ENCODE measurements at places on chromosomes 16 and 17.
A peak's percentile ranks its signal among the peaks of the same experiment; 100 is the strongest.

DNA sequence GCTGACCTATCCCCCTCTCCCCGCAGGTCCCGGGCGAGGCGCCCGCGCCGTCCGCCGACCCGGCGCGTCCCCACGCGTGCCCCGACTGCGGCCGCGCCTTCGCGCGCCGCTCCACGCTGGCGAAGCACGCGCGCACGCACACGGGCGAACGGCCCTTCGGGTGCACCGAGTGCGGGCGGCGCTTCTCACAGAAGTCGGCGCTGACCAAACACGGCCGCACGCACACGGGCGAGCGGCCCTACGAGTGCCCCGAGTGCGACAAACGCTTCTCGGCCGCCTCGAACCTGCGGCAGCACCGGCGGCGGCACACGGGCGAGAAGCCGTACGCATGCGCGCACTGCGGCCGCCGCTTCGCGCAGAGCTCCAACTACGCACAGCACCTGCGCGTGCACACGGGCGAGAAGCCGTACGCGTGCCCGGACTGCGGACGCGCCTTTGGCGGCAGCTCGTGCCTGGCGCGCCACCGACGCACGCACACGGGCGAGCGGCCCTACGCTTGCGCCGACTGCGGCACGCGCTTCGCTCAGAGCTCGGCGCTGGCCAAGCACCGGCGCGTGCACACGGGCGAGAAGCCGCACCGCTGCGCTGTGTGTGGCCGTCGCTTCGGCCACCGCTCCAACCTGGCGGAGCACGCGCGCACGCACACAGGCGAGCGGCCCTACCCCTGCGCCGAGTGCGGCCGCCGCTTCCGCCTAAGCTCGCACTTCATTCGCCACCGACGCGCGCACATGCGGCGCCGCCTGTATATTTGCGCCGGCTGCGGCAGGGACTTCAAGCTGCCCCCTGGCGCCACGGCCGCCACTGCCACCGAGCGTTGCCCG is 10.3 kb downstream of the ZNF771 start:
- DNase-seq: peak; percentile 96

DNA sequence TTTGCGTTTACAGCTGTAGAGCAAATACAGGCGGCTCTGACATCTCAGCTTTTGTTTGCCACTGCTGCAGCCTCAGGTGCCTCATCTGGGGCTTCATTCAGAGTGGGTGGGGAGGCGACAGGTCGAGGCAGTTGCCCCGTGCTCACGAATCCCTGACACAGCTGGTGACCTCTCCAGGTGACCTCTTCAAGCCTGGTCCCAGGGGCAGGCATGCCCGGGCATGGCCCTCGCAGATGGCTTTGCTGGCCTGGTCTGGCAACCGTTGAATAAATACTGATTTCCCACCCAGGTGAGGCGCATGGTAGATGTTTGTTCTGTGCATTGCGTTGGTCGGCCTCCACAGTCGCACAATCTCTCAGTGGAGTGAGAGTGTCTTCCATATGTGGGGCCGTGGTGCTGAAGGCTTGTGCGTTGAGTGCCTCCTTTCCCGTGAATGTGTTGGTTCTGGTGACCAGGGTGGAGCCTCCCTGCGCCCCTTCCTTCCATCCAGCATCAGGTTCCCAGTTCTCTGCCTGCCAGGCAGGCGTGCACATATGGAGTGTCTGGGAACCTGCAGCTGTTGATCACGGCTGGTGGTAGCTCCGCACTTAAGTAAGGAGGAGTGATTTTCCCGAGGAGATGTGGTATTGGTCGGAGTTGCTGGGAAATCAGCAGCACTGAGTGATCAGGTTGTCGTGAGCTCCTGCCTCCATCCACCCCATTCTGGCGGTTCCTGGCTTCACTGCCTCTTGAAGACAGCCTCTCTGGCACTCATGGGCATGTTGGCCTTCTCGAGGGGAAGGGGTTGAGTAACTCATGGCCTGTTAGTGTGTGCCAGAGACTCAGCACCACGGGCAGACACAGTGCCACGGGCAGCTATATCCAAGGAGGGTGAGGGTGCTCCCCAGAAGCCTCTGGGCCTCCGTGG is 149.7 kb downstream of the RPTOR start:
- no peak for DNase-seq

DNA sequence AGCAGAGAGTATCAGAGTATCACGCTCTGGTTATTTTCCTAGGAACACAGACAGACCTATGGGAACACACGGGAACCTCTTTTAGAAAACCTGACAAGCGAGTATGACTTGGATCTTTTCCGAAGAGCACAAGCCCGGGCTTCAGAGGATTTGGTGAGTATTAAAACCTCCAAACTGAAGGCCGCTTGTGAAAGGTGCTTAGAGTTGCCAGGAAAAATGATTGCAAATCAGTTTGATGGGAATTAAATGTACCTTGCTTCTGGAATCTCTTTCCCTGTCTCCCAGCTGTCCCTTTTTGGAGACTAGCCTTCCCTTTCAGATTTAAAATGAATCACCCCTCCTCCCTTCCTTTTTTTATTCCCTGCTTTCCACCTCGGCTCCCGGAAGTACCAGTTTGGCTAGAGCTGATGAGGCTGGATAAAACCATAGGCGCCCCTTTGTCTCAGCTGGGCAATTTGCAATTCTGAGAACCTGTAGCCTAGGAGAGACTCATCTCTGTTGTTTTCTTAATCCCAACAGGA is 27.3 kb downstream of the KAT7 start:
- DNase-seq: peak; percentile 53

GRCh38 chr17:63267846-63268245 is 178.3 kb downstream of the CYB561 start:
- no peak for DNase-seq

- no peak for DNase-seq
Measured at GRCh38 chr16:64950262-64950661, 171.6 kb downstream of the CDH11 start.

DNA sequence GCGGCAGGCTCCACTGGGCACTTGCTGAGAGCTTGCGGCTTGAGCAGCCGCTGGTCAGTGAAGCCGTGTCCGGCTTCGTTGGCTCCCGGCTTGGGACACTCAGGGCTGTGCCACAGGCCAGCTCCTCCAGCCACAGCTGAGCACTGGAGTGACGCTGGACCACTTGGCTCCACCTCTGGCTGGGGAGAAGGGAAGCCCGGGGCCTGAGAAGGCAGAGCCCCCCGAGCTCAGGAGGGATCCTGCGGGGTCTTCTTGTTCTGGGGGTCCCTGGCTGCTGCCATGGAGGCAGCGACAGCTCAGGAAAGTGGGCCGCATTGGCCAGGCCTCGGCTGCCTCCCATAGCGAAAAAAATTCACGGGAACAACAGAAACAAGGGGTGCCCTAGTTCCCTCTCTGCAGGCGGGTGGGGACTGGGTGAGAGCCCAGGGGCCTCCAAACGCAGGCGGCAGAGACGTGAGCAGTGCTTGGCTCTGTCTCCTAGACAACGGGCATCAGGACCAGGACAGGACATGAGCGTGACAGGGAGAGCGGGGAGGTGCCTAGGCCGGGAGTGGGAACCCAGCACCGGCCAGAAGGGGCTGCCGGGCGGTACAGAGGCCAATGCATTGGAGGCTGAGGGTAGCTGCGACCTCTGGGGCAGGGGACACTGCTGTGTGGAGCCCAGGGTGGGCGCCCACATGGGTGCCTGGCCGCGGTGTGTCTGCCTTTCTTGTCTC is 37.7 kb downstream of the SLC7A5 start:
- no peak for DNase-seq

DNA sequence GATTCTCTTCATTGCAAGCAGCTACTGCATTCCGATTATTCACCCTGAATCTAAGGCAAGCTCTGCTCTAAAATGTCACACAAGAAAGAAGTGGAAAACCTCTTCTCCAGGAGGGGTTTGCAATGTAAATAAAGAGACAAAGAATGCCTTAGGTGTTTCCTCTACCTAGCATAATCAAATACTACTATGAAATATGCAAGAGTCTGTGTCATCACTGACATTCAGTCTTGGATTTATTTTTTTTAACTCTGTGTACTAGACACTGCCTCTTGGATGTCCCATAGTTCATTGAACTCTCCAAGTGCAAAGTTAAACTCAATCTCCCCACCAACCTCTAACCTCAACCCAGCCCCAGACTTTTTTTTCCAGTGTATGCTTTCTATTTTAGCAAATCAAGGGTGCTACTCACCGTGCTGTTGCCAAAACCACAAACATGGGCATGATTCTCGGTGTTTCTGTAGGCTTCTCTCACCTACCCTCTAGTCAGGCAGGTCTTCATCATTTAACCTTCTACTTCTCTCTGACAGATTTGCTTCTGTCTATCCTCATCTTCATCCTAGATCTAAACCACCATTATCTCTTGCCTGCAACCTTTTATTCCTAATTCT is 329.1 kb downstream of the CDH13 start:
- no peak for DNase-seq
